ENCODE measurements at places on chromosomes 3 and 15.

GRCh38 chr3:33901862-33902563 lies 103.6 kb downstream of the PDCD6IP start:
- no peak for DNase-seq

DNA sequence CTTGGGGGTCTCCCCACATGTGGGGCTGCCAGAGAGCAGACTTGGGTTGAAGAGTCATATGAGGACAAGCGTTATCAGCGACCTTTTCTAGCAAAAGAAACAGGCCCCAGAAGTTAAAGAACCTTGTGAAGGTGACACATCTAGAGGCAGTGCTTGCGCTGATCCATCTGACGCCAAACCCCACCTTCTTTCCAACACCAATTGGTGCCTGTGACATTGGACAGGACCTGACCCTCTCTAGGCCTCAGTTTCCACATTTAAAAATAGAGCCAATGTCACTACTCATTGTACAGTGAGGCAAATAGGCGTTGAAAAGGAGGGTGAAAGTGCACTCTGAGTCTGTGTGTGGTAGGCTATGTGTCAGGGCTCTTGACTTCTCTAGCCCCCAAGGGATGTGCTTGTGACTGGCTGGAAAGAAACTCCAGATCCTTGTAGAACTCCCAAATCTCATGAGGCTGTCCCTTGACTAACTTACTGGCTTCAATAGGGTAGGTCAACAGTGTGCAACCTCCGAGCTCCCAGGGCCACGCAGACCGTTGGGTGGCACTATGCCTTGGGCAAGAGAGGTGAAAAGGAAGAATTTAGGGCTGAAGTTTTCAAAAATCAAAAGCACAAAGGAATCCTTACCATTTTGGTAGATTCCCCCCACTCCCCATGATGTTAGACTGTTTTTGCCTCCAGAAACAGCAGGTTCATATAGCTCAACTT lies 666 bp upstream of the FAM219B start:
- DNase-seq = no peak

GRCh38 chr15:68711406-68711805 lies 109.3 kb downstream of the ANP32A start:
- no peak for DNase-seq

GRCh38 chr15:84608707-84609284 lies 8.0 kb downstream of the ZSCAN2 start:
- DNase-seq = no peak

DNA sequence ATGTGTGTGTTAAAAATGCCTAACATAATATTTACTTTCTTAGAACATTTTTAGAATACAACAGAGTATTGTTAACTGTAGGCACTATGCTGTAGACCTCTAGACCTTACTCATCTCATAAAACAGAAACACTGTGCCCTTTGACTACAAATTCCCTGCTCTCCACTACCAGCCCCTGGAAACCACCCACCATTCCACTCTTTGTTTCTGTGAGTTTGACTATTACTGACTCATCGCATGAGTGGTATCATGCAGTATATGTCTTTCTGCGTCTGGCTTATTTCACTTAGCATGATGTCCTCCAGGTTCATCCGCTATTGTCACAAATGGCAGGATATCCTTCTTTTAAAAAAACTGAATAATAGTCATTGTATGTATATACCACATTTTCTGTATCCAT lies 216.7 kb upstream of the CFAP20DC start:
- no peak for DNase-seq

DNA sequence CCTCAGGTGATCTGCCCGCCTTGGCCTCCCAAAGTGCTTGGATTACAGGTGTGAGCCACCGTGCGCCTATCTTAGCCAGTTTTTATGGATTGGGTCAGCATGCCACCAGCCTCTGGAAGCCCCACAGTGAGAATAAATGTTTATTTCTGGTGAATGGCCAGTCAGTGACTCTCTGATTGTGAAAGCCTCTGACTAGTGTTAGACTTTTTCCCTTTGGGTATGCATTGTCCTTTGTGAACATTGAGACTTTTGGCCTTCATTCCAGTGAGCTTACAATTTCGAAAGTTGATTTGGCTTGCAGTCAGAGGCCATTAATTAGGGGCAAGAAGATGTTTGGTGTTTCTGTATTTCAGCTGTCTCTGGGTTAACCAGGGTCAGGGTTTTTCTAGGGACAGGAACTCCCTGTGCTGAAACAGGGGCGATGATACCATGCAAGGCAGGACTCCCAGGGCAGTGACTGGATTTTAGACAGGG lies 274.5 kb upstream of the C2CD4B start:
- DNase-seq = no peak

- no peak for DNase-seq
These were observed 144.3 kb downstream of the STAC start for GRCh38 chr3:36524560-36524959.

- DNase-seq = no peak
These were observed 10.4 kb upstream of the GREM1 start for GRCh38 chr15:32707436-32707835.

GRCh38 chr3:51642462-51642861 lies 28.6 kb upstream of the TEX264 start:
- no peak for DNase-seq

GRCh38 chr15:86865920-86866319 lies 786.2 kb downstream of the AGBL1 start:
- DNase-seq = no peak

GRCh38 chr3:125121246-125122010 lies 65.6 kb upstream of the HEG1 start:
- no peak for DNase-seq

GRCh38 chr3:176074096-176074495 lies 1123.2 kb downstream of the TBL1XR1 start:
- no peak for DNase-seq

- DNase-seq = no peak
These were observed 750 bp downstream of the SLC33A1 start for GRCh38 chr3:155853214-155854140.

DNA sequence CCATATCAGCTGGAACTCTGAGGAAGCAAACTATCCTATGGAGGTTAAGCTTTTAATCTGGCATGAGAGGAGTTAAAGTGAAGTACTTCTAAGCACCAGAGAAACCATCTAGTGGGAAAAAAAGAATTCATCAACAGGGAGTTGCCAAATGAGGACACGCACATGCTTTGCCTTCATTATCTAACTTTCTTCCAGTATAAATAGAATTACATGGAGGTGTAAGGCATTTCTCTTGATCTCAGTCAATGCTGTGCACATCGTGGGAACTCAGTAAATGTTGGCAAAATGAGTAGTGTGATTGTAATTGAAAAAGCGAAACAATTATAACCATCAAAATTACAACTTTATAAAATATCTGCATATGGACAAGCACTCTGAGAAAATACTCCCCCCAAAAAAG lies 8.0 kb upstream of the GSK3B start:
- no peak for DNase-seq

DNA sequence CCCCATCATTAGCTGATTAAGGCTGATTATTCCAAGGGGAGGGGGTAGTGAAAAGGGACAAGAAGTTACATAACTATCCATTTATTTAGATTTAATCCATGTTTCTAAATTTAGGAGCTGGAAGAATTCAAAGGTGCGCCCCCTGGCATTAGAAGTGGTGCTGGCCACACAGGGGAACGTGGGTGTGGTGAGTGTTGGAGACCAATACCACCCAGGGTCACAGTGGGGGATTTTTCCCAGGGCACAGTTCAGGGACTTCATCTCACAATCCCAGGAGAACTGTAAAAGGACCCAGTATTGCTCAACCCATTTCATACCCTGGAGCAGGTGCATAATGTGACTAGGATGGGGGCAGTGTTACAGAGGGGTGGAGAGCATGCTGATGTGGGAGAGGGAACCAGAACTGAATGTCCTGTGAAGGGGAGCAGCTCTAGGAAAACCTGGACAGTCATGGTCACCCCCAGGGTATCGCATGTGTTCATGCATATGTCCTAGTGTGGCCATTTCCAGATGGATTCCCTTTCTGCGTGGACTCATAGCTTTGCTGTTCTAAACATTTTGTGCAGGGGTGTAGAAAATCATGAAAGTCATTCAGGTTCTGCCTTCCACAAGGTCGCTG lies 110.3 kb downstream of the LSM3 start:
- DNase-seq = no peak

DNA sequence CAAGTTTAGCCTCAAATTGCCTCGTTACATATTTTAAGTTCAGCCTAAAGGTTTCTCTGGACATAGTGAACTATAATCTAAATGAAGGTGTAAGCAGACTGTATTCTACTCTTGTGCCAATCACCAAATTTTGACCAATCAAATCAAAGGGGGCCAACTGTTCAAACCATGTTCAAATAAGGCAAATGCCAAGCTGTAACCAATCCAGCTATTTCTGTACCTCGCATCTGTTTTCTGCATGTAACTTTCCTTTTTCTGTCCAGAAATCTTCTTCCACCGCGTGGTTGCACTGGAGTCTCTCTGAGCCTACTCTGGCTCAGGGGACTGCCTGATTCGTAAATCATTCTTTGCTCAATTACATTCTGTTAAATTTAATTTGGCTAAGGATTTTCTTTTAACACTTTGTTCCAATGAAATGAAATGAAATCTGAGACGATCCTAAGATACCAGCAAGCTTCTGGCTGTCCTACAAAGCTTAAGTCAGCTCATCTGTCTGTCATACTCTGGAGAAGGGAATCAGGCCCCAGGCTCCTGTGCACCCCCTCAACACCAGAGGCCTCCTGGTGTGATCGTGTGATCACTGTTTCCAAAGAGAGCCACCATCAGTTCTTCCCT lies 53.2 kb upstream of the ZNF148 start:
- no peak for DNase-seq

DNA sequence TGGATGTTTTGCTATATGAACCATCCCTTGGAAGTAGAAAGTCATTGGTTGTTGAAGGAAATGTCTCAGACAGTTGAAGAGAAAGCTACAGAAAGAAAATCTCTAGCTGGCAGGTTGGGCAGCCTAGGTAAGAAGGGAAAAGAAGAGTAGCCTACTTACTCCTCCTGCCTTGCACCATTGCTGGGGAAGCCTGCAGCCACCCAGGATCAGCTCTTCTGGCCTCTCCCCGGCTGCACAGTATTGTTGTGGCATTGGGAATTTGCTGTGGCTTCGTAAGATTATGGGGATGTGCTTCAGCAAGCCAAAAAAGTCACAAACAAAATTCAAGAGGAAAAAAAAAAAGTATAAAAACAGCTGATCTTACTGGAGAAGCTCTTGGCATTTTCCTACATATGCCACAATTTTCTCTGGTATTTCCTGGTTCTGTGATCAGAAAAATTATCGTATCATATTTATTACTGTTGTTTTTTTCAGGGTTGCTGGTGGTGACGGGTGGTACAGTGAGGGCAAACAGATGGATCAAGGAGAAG lies 154.2 kb downstream of the TIGIT start:
- no peak for DNase-seq

- no peak for DNase-seq
These were observed 3.6 kb upstream of the PTPN23 start for GRCh38 chr3:47377186-47377585.

DNA sequence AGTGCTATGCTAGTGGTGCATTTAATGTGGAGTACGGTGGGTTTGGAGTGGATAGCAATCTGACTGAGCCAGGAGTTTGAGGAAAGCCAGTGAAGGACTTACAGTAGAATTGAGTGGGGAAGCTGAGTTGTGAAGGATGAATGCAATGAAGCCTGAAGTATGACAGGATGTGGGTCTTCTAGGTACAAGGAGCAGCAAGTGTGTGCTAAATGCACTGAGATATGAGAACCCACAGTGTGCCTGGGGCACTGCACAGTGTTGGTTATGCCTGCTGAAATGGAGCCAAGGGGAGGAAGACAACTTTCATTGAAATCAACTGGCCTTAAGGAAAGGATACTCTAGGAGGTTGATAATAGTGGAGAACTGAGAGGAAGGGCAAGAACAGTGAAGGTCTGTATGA lies 105.5 kb upstream of the MRPL3 start:
- no peak for DNase-seq

- no peak for DNase-seq
These were observed 44.0 kb downstream of the CEMIP start for GRCh38 chr15:80823120-80823519.

- DNase-seq = no peak
These were observed 170.5 kb downstream of the SLCO3A1 start for GRCh38 chr15:92023965-92024364.

GRCh38 chr15:50783411-50783810 lies 17.9 kb upstream of the SPPL2A start:
- no peak for DNase-seq

Measured in thoracic aorta (tissue), 2 donors.